ENCODE measurements at places on chromosomes 11 and 22.

DNA sequence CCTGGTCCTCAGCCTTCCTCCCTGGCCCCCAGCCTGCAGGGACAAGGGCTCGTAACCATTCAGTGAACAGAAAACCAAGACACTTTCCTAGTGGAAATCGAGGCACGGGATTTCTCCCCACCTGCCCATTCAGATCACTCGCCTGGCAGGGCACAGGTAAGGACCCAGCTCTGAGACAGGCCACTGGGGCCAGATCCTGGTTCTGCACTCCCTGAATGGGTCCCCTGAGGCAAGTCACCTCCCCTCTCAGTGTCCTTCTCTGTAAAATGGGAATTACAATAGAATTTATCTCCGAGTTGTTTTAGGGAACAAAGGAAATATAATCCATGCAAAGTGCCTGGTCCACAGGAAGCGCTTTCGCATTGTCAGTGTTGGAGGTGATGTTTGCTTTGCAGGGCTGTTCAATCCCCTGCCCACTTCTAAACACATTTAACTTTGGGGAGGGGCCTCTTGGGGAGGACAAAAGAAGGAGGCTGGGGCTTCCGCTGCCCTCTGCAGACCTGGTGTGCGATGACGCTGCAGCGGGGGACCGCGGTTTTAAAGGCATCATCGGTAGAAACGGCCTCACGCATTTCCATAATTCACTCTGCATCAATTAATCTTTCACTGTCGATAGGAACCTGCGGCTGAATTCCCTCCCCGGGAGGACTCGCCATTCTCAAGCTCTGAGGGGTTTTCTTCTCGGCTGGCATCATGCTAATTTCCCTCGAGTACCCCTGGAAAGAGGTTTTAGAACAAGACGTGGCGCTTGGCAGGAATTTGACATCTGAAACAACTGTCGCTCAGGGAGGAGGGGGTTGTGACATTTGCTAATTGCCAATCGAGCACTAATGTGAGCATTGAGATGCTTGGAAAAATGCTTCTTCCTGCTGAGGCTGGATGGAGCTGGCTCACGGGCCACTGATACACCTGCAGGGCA is 70.4 kb upstream of the FGF3 start:
- no peak for DNase-seq

GRCh38 chr11:76831686-76832310 is 28.9 kb upstream of the ACER3 start:
- no peak for DNase-seq

DNA sequence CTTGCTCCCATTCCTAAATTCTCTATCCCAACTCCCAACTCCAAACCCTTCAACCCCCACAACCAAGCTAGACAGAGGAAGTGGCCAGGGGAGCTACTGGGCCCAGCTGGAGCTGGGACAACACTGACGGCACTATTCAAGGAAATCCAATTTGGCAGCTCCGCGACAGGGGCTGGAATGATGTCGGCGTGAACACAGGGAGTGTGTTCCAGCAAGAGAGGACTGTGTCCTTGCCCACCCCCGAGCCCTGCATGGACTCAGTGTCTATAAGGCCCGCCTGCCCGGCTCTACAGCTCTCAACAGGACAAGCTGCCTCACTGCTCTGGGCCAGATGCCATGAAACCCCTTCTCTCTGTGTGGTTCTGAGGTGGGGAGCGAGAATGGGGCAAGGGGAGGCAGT is 11.3 kb downstream of the PCSK7 start:
- DNase-seq, result no peak

GRCh38 chr11:39221550-39222138 is 2237.8 kb downstream of the LRRC4C start:
- no peak for DNase-seq

GRCh38 chr22:27761000-27761399 is 40.6 kb downstream of the MN1 start:
- no peak for DNase-seq

GRCh38 chr11:77512092-77512491 is 38.2 kb upstream of the PAK1 start:
- no peak for DNase-seq

GRCh38 chr11:89267660-89268302 is 90.1 kb downstream of the TYR start:
- DNase-seq, result no peak

GRCh38 chr11:101563166-101563565 is 20.6 kb downstream of the TRPC6 start:
- no peak for DNase-seq

DNA sequence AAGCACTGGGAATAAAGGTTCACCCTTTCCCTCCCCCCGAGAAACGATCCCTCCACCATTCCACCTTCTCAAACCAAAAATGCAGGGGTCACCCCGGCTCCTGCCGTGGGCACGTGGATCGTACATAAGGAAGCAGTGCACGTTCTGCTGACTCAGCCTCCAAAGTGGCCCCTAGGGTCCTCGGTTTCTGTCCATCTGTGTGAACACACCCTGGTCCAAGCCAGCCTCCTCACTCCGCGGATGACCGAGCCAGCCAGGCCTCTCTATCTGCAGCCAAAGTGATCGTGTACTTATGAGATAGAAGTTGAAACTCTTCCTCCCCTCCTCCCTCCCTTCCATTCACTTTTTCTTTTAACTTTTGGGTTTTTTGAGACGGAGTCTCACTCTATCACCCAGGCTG is 16.2 kb downstream of the C11orf24 start:
- no peak for DNase-seq

- DNase-seq, result no peak
Observed at GRCh38 chr22:45910928-45911467, 66.0 kb downstream of the WNT7B start.

- no peak for DNase-seq
Observed at GRCh38 chr11:10777806-10778205, 26.8 kb downstream of the CTR9 start.

GRCh38 chr11:76265771-76266241 is 59.5 kb upstream of the WNT11 start:
- no peak for DNase-seq

DNA sequence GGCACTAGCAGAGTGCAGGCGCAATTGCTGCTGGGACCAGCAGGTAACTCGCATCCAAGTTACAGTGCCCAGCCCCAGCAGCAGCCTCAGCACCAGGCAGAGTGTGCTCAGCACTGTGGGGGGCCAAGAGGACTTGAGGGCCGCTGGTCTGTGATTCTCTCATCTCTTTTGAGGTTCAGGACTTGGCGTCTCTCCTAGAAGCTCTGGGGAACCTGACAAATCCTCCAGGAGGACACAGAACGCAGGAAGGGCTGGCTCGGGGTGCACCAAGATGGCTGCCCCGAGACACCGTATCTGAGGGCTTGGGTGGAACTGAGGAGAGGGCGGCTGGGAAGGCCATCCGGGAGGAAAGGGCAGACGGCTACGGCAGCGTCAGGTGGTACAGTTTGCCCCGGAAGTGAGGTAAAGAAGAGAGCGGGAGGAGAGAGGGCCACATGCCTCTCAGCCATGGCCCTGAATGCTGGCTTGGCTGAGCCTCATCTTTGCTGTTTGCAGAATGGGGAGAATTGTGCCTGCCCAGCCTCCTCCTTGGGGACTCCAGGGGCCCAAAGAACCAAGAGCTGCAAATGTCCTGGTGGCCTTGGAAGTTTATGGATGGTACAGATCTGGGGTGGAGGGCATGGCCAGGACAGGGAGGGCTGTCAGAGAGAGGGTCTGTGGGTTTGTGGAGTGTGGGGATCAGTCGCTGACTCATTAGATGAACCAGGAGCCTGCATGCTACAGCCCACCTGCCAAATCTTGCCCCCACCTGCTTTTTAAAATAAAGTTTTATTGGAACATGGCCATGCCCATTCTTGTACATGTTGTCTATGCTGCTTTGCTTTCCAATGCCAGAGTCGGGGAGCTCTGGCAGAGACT is 78.0 kb downstream of the MYEOV start:
- no peak for DNase-seq

- DNase-seq, result no peak
Observed at GRCh38 chr22:43376765-43377547, 33.8 kb upstream of the SCUBE1 start.

DNA sequence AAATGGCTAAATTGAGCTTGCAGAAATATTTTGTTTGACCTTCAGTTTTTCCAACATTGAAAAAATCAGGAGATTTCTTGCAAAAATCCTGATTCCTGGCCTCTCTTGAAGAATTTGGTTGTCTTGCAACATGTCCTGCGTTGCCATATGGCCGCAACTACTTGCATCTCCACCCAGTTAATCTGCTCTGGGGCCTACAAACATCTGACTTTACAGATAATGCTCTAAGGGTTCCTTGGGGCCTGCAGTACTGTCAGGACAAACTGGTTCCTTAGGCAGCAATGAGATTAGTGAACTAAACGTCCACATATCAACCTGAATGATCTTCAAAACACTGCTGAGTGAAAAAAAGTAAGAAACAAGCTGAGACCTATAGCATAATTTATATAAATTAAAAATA is 36.6 kb upstream of the FEZ1 start:
- no peak for DNase-seq

GRCh38 chr22:30420347-30421125 is 5.0 kb upstream of the MTFP1 start:
- DNase-seq, result no peak

DNA sequence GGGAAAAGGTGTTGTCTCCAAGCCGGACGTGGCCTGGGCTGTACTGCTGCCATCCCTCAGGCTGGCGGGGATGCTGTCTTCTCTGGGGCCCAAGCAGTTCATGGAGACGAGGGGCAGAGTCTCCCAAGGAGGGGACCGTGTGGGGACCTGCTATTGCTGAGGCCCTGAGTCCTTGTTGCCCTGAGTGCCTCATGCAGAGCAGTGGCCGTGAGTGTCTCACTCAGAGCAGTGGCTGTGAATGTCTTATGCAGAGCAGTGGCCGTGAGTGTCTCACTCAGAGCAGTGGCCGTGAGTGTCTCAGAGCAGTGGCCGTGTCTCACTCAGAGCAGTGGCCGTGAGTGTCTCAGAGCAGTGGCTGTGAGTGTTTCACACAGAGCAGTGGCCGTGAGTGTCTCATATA is 54.7 kb downstream of the GRAMD4 start:
- DNase-seq, result no peak
